ENCODE measurements at places on chromosomes 6 and 20.

GRCh38 chr20:39359981-39360620 is 398.0 kb downstream of the DHX35 start:
- DNase-seq, result no peak

DNA sequence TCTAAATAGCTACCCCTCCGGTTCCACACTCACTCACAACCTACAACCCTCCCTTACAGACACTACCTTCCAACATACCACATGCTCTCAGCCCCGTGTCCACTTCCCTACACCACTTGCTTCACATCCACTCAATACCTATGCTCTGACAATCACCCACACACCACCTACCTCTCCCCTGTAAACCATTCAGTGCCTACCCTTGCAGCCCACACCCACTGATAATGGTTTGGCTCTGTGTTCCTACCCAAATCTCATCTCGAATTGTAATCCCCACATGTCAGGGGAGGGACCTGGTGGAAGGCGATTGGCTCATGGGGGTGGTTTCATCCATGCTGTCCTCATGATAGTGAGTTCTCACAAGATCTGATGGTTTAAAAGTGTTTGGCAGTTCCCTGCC is 9.8 kb upstream of the ZNF343 start:
- DNase-seq, result no peak

GRCh38 chr6:925656-926213 is 232.8 kb upstream of the EXOC2 start:
- DNase-seq, result no peak

- DNase-seq, result no peak
Observed at GRCh38 chr6:20433321-20433720, 31.6 kb downstream of the E2F3 start.

GRCh38 chr6:142026471-142026870 is 106.3 kb upstream of the GJE1 start:
- no peak for DNase-seq

DNA sequence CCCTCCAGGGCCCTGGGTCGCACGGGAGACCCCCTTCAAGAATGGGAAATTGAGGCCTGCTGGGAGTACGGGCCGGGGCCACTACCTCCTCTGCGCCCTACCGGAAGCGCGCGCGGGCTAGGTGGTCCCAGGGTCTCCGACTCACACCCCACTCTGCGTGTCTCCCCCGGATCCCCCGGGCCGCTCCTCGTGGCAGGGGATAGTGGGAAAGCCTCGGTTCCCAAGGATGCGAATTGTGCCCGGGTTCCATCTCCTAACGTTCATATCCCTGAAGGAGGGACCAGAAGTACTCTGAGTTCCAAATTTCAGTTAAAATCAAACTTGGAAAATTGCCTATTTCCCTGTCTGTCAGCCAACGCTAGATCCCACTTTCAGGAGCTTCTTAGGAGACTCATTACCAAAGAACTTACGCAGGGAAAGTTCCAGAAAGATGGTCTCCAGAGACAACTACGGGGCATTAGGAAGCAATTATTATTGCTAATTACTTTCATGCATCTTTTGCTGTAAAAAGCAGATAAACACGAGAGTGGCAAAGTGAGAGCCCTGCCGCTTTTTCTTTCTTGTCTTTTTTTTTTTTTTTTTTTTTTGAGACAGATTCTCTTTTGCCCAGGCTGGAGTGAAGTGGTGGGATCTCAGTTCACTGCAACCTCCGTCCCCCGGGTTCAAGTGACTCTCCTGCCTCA is 858 bp downstream of the FAM83D start:
- DNase-seq, result peak; percentile 36

DNA sequence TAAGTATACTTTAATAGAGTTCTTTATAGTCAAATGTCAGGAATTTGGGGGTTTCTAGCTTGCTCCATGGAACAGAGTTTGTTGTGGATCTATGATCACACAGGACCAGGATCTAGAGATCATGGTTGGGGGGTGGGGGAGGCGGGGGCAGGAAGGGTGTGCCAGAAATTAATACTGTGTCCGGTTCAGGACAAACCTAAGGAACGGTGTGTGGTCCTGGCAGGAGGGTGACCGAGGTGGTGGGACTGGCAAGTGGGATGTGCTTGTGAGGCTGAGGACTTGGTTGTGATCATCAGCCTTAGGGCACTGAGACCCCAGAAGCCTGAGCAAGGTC is 27.9 kb downstream of the GSTA3 start:
- no peak for DNase-seq

DNA sequence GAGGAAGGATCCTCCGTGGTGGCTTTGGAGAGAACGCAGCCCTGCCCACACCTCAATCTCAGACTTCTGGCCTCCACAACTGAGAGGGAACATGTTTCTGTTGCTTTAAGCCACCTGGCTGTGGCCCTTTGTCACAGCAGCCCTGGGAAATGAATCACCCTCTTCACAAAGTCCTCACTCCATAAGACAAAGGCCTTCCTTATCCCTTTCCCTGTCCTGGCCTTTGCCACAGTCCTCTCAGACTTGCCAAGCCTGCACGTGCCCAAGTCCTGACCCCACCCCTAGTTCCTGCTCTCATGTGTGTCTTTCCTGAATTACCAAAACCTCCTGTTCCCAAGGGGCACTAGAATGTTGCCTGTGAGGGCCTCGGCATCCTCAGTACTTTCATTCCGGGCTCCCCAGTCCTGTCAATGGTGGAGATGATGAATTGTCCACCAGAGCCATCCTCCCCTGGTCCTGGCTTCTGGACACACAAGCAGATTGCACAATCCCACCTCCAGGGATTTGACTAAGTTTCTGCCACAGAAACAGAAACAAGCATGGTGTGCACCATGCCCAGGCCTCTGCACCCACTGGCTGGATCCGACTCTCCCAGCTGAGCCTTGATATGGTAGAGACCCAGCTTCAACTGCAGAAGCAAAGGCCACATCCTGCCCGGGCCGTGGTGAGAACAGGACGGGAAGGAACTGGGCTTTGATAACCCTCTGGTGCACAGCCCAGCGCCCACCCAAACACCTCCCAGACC is 232.6 kb upstream of the PDE10A start:
- DNase-seq, result no peak

DNA sequence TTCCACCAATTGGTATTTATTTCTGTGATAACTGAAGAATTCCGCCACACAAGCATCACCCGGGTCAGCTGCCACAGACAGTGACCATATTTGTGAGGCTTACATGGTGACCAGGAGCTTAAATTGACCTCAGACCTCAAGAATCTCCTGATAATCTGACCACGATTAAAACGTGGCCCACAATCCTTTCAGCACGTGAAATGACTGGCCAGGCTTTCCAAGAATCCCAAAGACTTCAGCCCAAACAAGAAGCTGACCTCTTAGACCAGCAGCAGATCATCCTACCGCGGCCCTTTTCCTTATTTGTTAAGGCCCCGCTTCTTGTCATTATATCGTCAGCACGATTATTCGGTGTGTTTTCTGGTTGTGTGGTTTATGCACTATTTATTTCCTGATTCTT is 45.6 kb upstream of the CD93 start:
- no peak for DNase-seq
